Umbilical cord (tissue), 2 donors: ENCODE measurements at places on chromosomes 5 and 9.

- DNase-seq = no peak
These were observed 107.2 kb downstream of the NDUFS4 start for GRCh38 chr5:53667621-53668020.

- no peak for DNase-seq
These were observed 8.9 kb downstream of the PITX1 start for GRCh38 chr5:135024956-135025729.

- peak; percentile 24 for DNase-seq
These were observed 196.3 kb upstream of the KLF4 start for GRCh38 chr9:107685901-107686300.

DNA sequence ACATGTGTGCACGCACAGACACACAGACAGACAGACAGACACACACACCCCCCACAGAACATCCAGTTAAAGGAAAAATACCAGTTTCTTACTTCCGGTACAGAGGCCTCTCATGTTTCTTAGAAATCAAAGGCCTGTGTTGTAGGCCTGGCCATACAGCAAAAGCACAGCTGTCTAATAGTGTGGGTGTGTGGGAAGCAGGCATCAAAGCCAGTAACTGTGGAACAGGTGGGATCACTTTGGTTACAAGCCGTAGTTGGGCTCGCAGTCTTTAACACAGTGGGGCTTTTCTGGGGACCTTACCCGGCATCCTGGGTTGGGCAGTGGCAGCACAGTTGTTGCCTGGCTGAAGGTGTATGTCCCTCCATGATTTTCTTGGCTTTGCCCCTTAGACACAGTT, 55.2 kb downstream of the FBXL7 start:
- no peak for DNase-seq
